ENCODE measurements at places on chromosomes 6 and 20. TPM values are rescaled to one million over a fixed set of nuclear protein-coding genes. Genes with fewer than 3 reads are reported as not detected.

Gene TRIM10
- 0.09 TPM for total RNA-seq

DNA sequence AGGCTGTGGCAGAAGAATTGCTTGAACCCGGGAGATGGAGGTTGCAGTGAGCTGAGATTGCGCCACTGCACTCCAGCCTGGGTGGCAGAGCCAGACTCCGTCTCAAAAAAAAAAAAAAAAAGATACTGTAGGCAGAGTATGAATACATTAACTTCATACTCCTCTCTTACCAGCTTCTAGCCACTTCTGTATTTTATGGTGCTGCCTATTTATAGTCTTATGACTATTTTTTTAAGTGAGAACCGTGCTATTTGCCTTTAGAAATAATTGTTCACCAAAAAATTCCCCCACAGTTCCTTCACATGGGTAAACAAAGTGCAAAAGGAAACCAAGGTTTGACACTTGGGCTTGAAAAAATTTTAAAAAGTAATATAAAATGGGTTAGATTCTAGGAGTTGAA lies 1.5 kb upstream of the SNRNP48 start:
- DNase-seq: no peak
- peaks cover 23% of the 10 kb centered on the region for H3K36me3 ChIP-seq
- H3K4me3 ChIP-seq: no peak overlapping the region

Gene DLK2
- 2.1 TPM for total RNA-seq

Gene KCNS1
- total RNA-seq: 0.21 TPM

Gene DDO
- not detected for total RNA-seq

DNA sequence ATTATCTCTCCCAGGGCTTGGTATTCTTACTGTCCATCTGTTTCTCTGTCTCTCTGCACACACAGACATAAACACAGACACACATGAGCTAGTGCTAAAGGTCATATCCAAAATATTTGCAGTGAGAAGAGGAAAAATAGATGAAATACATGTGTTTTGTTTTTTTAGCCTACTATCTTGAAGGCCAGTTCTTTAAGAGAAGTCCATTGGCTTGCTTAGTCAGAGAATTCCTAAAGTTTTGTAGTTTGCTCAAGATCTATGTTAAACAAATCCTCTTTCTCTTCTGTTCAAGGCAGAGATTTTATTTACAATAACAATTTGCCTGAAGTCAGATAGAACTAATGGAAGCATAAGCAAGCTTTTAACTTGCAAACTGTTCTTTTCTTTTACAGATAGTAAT lies 120.0 kb upstream of the AKIRIN2 start:
- no peak overlapping the region for H3K4me3 ChIP-seq
- no peaks in the 10 kb centered on the region for H3K27me3 ChIP-seq
- peaks cover 8% of the 10 kb centered on the region for H3K4me1 ChIP-seq
- H3K27ac ChIP-seq: no peak overlapping the region
- H3K36me3 ChIP-seq: no peaks in the 10 kb centered on the region
- DNase-seq: no peak

DNA sequence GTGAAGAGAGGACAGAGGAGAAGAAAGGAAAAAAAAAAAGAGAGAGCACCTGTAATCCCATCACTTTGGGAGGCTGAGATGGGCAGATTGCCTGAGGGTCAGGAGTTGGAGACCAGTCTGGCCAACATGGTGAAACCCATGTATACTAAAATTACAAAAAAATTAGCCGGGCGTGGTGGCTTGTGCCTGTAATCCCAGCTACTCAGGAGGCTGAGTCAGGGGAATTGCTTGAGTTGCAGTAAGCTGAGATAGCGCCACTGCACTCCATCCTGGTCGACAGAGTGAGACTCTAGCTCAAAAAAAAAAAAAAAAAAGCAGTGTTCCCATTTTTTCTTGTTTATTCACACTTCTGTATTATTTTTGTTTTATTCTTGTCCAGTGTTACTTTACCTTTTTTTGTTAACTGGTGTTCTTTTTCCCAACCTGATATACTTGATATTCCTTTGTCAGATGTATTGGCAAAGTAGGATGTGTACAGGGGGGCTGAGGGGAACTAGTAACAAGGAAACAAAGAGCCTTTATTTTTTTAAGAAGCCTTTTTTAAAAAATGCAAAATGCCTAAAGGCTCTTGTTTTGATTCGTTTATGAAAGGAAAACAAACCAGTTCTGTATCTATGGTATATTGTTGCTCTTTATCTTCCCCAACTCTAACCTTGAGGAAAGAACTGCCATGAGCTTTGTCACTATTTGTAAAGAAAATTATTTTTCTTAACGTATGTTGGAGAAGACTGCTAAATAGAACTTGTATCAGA lies 22.3 kb downstream of the COL19A1 start:
- no peaks in the 10 kb centered on the region for H3K4me1 ChIP-seq
- H3K4me3 ChIP-seq: no peak overlapping the region
- no peak for DNase-seq
- no peaks in the 10 kb centered on the region for H3K36me3 ChIP-seq
- H3K27ac ChIP-seq: no peak overlapping the region

DNA sequence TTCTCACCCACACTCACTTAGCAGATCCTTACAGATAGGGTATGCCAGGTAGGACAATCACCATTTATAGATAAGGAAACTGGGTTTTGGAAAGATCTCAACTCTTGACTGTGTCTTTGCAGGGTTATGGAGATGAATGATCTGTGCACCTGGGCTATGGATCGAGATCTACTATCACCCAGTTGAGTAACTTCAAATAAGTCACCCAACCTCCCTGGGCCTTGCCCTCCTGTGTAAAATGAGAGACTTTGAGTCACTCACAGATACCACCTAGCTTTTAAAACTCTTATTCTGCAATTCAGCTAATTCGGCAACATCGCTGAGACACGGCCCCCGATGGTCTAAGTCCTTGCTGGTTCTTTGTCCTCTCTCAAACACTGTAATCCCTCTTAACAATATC lies 53.5 kb downstream of the HIVEP2 start:
- H3K27ac ChIP-seq: no peak overlapping the region
- H3K4me3 ChIP-seq: no peak overlapping the region
- peaks cover 36% of the 10 kb centered on the region for H3K4me1 ChIP-seq
- peaks cover 40% of the 10 kb centered on the region for H3K36me3 ChIP-seq
- H3K27me3 ChIP-seq: no peaks in the 10 kb centered on the region
- DNase-seq: no peak

Gene LIME1
- 15.7 TPM for total RNA-seq

- peaks cover 43% of the 10 kb centered on the region for H3K36me3 ChIP-seq
- no peaks in the 10 kb centered on the region for H3K27me3 ChIP-seq
- peaks cover 21% of the 10 kb centered on the region for H3K4me1 ChIP-seq
- DNase-seq: peak; percentile 62
- H3K27ac ChIP-seq: peak overlapping the region; percentile 60
Measured at GRCh38 chr20:5996765-5997164, 46.3 kb downstream of the MCM8 start.

GRCh38 chr6:99119109-99120031 lies 171.6 kb upstream of the FBXL4 start:
- DNase-seq: no peak
- H3K36me3 ChIP-seq: no peaks in the 10 kb centered on the region
- H3K4me3 ChIP-seq: no peak overlapping the region
- H3K4me1 ChIP-seq: no peaks in the 10 kb centered on the region
- H3K27ac ChIP-seq: no peak overlapping the region

DNA sequence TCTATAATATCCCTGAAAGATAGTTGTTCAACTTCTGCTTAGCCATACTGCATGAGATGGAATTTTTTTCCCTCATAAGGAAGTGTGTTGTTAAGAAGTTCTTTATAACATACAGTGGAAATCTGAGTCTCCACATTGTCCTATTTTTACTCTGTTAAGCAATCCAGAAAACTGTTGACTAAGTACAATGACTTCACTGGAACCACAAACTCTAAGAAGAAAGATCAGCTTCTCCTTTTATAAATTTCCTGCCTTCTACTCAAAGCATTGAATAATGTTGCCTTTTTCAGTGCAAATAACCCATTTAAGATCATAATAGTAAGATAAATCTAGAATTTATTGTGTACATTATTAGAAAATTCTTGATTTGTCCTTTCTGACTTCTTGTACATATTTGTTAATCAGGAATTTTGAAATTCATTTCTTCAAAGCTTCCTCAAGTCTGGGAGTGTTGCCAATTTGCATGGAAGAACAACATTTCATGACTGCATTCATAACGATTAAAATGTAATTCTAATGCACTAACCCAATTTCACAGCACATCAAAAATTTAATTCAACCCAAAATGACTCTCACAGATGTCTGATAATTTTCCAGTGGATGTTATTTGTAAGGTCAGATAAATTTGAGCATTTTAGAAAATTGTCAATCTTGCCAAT lies 45.6 kb upstream of the ANKEF1 start:
- H3K4me3 ChIP-seq: no peak overlapping the region
- no peak for DNase-seq
- peaks cover 3% of the 10 kb centered on the region for H3K27me3 ChIP-seq
- H3K4me1 ChIP-seq: no peaks in the 10 kb centered on the region

Gene C2
- total RNA-seq: 1.4 TPM

Gene MMP24OS
- total RNA-seq: 31.4 TPM

DNA sequence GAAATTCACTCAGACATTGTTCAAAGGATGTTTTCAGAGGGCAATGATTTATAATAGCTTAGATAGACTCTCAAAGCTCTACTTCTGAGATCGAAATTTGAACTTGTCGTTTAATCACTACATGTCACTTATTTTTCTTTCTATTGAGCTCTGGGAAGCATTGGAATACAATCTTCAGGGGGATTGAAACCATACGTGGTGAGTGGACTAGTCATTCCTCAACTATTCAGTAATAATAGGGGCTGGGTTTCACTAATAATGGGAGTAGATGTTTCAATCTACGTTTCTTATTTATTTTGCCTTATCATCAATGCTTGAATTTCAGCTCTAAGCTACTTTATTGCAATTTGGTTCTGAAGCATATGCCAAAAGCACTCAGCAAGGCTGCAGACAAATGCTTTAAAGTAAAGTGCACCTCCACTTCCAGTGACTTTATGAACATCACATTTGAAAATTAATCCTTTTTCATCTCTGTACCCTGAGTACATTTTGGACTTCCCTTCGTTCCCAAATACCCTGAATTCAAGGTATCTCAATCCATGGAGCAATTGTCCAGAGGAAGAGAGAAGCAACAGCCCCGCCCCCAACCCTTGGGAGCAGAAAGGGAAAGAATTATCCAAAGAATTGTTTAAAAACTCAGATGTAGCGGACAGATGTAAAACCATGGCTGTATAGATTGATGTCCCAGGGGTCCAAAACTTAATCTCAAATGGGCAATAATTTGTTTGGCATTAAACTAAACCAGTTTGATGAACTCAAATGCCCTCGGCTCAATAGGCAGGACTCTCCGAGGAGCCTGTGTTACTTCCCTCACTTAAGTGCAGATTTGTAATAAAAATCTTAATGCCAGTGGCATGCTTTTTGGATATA lies 68.1 kb downstream of the HFE start:
- H3K4me3 ChIP-seq: peak overlapping the region; percentile 90
- no peaks in the 10 kb centered on the region for H3K27me3 ChIP-seq
- H3K4me1 ChIP-seq: peaks cover 43% of the 10 kb centered on the region
- DNase-seq: no peak

Gene GLP1R
- 0.05 TPM for total RNA-seq

DNA sequence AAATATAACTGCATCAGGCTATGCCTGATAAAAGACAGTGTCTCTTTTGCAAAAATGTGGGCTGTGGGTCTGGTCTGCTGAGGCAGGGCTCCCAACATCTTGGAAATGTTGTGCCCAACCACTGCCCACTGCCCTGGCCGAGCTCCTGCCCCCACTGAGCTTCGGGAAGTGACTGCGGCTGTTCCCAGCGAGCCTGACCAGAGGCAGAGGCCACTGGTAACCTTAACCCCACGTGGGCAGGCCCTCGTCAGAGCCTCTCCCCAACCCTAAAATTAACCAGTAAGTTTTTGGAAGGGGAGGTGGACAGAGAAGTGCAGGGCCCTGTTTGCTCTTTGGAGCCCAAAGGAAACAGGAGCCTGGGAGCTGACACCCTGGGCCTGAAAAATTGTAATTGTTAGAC lies 225.9 kb downstream of the MAFB start:
- H3K27me3 ChIP-seq: no peaks in the 10 kb centered on the region
- H3K4me1 ChIP-seq: no peaks in the 10 kb centered on the region
- H3K4me3 ChIP-seq: no peak overlapping the region
- no peaks in the 10 kb centered on the region for H3K36me3 ChIP-seq

Gene SEMG1
- total RNA-seq: not detected

- peaks cover 9% of the 10 kb centered on the region for H3K27me3 ChIP-seq
- no peak overlapping the region for H3K27ac ChIP-seq
- H3K4me3 ChIP-seq: no peak overlapping the region
- peaks cover 3% of the 10 kb centered on the region for H3K36me3 ChIP-seq
- no peak for DNase-seq
Measured at GRCh38 chr6:31216208-31216898, 45.9 kb upstream of the POU5F1 start.

GRCh38 chr20:40959325-40960092 lies 69.1 kb upstream of the TOP1 start:
- no peak for DNase-seq
- H3K4me3 ChIP-seq: no peak overlapping the region
- no peak overlapping the region for H3K27ac ChIP-seq
- H3K36me3 ChIP-seq: no peaks in the 10 kb centered on the region

Gene TUBE1
- 21.0 TPM for total RNA-seq

- peaks cover 2% of the 10 kb centered on the region for H3K27me3 ChIP-seq
- no peak overlapping the region for H3K27ac ChIP-seq
- H3K4me1 ChIP-seq: peaks cover 2% of the 10 kb centered on the region
- H3K4me3 ChIP-seq: no peak overlapping the region
- H3K36me3 ChIP-seq: no peaks in the 10 kb centered on the region
- DNase-seq: no peak
Measured at GRCh38 chr6:159257846-159258245, 88.6 kb downstream of the FNDC1 start.

- DNase-seq: no peak
- no peaks in the 10 kb centered on the region for H3K27me3 ChIP-seq
- H3K36me3 ChIP-seq: peaks cover 48% of the 10 kb centered on the region
- H3K4me3 ChIP-seq: peak overlapping the region; percentile 96
Measured at GRCh38 chr6:33577718-33578117, 2.4 kb downstream of the BAK1 start.

Gene SAPCD1
- 16.4 TPM for total RNA-seq

DNA sequence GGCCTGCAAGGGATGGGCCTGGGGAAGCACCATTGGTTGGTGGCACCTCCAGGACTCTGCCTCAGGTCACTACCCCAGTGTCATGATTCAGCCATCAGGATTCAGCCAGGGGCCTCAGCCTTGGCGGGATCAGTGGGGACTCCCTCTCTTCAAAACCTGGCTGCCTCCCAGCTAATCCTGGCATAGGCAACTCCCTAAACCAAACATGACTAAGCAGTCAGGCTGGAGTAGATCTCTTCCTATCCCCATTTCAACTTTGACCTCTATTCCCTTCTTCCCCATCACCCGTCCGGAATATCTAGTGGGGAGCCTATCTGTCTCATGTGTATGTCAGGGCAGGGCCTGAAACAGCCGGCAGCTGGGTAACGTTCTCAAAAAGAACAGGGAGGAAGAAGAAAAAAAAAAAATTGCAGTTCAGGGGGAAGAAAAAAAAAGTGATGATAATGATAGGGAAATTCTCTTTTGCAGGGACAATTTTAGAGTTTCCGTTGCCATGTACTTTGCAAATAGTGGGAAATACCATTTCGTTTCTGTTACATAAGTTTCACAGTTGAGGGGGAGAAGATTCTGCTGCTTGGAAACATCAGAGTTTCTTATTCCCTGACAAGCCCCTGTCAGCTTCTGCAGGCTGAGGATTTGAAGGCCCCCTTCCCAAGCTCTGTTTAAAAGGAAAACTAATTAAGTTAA lies 4.1 kb upstream of the PREX1 start:
- H3K27ac ChIP-seq: no peak overlapping the region
- H3K4me3 ChIP-seq: no peak overlapping the region
- DNase-seq: no peak
- peaks cover 42% of the 10 kb centered on the region for H3K27me3 ChIP-seq
- H3K4me1 ChIP-seq: peaks cover 13% of the 10 kb centered on the region

- peaks cover 65% of the 10 kb centered on the region for H3K36me3 ChIP-seq
- H3K27me3 ChIP-seq: no peaks in the 10 kb centered on the region
- H3K27ac ChIP-seq: peak overlapping the region; percentile 79
- no peak for DNase-seq
- peak overlapping the region; percentile 18 for H3K4me3 ChIP-seq
- H3K4me1 ChIP-seq: peaks cover 41% of the 10 kb centered on the region
Measured at GRCh38 chr20:38894091-38894847, 31.9 kb upstream of the FAM83D start.

Gene IYD
- not detected for total RNA-seq

Data from activated T-helper 2 cell treated with anti-CD3 and anti-CD28 coated beads, Interferon-gamma antibody, Interleukin-2, Interleukin-4, amounts not matched to agents 10 μg/mL and 5 μg/mL and 100 μg/mL, durations not matched to agents 14 hours and 24 hours and 36 hours (primary cell).